ENCODE measurements at places on chromosomes 16 and 17.

DNA sequence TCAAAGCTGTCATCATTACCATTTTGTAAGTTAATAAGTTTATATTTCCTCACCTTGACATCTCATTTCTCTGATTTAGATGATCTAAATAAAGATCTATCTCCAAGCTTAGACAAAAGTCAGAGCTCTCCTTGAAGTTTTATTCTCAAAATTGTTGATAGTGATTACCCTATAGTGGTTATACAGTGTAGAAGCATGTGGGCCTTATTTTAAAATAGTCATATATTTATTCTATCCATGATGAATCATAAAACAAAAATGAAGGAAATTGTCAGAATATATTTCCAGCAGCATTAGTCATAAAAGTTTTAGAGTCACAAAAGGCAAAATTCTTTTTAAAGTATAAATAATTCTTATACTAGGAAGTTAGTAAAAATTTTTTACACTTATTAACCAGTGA lies 49.0 kb downstream of the RHOT1 start:
- no peak for DNase-seq

- no peak for DNase-seq
Measured at GRCh38 chr16:67129422-67129821, 19.7 kb downstream of the PHAF1 start.

DNA sequence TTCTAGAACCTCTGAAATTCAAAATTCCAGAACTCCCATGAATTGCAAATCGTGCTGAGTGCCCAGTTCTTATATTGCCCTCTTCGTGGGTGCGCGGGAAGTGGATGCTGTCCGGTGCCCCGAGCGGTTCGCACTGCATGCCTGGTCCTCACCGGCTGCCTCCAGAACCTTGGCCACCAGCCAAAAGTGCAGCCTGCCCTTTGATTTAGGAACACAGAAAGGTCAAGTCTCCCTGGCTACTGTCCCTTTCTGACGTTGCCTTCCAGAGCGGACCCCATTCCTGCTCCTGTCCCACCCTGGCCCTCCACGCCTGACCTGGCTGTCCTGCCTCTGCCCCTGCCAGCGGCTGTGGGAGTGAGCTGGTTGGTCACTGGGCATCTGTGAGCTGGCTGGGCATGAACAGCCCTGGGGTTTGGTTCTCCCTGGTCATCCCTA lies 9.7 kb downstream of the NEUROD2 start:
- no peak for DNase-seq

GRCh38 chr16:24045641-24046040 lies 209.9 kb downstream of the PRKCB start:
- no peak for DNase-seq

GRCh38 chr17:68468334-68468733 lies 11.0 kb upstream of the WIPI1 start:
- no peak for DNase-seq

DNA sequence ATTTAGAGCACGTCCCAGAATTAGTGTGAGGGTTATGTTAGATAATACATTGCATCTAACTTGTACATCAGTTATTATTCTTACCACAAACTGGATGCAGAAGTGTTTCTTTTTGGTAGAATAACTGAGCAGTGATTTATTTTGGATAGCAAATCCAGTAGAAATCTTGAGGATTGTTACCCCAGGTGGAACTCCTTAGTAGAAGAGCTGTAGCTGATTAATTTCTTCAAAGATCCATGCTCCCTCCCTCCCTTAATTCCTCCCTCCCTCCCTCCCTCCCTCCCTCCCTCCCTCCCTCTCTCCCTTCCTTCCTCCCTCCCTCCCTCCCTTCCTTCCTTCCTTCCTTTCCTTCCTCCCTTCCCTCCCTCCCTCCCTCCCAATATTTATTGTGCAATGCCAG lies 337.7 kb downstream of the CA10 start:
- no peak for DNase-seq

GRCh38 chr16:53771655-53772497 lies 67.9 kb downstream of the FTO start:
- no peak for DNase-seq

DNA sequence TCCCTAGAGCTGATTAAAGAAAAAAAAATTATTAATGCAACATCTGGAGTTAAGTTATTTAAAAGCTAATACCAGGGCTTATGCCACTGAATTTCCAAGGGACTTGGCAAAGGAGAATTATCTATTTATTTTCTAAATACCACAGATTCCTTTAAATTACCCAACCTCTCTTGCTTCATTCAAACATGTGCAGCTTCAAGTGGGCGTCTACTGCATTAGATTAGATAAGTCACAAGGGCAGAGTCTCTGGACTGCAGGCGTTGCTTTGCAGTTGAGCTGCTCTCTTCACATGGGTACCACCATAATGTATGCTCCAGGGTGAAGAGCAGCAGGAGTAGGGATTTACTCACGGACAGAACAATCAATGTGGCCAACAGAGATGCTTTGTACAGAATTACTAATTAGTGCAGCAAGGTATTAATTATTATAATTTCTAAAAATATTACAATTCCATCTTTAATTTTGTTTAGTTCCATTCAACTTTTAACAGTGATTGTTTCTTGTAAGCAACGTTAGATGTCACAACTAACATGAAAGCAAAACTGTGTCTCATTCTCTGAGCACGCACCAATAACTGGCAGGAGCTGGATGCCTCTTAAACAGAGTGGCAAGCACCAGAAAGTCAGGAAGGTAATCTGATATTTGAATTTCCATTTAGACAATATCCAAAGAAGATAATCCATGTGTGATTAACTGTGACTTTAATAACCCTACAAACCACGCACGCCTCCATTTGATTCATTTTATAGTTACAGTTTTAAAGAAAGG lies 214.2 kb downstream of the STX8 start:
- peak; percentile 57 for DNase-seq

DNA sequence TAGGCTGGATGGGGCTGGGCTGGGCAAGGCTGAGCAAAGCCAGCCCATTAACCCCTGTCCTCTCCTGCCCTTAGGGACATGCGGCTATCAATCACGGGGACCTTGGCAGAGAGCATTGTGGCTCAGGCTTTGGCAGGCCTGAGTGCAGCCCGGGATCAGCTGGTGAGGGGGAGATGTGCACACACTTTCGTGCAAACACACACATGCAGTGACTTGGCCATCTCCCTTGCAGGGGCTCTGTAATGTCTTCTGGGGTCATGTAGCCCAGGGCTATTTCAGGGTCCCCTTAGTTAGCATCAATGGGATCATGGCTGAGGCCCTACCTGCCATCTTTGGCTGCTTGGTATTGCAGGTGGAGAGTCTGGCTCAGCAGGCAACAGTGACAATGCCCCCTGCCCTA lies 6.9 kb downstream of the CARMIL2 start:
- DNase-seq = no peak

- DNase-seq = no peak
Measured at GRCh38 chr16:57297856-57298255, 13.4 kb upstream of the PLLP start.

- no peak for DNase-seq
Measured at GRCh38 chr16:15835136-15835878, 21.5 kb downstream of the MYH11 start.

DNA sequence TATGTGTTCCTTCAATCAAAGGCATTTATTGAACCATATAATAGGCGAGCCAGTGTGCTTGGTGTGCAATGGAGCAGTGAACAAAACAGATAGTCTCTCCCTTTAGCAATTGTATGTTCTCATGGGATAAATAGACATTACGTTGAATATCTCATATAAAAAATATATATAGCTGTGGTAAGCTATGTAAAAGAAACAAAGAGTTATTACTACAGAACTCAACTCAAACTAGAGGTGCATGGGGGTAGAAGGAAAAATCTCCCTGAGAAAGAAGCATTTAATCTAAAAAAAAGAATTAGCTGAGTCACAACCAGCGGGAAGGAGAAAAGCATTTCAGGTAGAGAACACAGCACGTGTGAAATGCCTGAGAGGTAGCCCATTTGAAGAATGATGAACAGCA lies 919.3 kb downstream of the CDH11 start:
- DNase-seq = no peak
